ENCODE measurements at places on chromosomes 11 and 22. TPM values are rescaled to one million over a fixed set of nuclear protein-coding genes. Genes with fewer than 3 reads are reported as not detected.
A peak's percentile ranks its signal among the peaks of the same experiment; 100 is the strongest.

The NELL1 gene
- total RNA-seq = not detected

The SSH3 gene
- total RNA-seq = 7.3 TPM

The OLFML1 gene
- total RNA-seq = 0.18 TPM

The CNGA4 gene
- total RNA-seq = under 0.01 TPM

The VWCE gene
- under 0.01 TPM for total RNA-seq

DNA sequence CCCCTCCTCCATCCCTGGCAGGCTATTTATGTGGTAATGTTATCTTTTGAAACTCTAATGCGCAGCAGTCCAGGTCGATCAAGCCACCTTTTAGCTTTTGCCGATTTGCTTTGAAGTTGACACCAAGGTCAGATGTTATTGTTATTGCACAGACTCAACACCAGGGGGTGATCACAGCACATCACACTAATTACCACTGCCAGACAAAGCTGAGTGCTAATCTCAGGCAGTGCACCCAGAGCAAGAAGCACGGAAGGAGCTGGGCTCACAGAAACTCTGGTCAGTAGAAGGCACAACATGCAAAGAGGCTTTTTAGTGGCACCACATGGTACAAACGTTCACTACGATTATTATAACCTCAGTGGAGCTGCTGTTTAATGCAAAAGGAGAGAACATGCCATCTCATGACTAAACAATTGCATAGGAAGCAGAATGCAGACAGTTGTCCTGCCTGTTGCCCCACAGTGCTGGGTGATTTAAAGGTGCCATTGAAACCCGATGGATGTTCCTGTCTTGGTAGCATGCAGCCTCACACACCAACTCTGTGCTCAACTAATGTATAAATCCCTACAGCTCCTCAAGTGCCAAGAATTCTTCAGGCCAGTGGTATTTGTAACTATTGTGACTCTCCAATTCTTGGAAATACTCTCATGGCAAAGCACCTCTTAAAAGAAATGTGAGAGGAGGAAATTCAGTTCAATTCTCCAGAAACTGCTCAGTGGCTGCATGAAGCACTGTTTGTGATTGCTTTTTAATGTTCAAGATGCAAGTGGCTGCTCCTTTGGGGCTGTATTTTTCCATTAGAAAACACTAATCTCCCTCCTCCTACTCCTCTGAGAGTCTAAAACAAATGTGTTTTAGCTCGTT lies 353.9 kb upstream of the DDI1 start:
- peak; percentile 75 for DNase-seq

- DNase-seq = peak; percentile 50
Observed at GRCh38 chr22:41447435-41448188, 1.0 kb upstream of the TOB2 start.

DNA sequence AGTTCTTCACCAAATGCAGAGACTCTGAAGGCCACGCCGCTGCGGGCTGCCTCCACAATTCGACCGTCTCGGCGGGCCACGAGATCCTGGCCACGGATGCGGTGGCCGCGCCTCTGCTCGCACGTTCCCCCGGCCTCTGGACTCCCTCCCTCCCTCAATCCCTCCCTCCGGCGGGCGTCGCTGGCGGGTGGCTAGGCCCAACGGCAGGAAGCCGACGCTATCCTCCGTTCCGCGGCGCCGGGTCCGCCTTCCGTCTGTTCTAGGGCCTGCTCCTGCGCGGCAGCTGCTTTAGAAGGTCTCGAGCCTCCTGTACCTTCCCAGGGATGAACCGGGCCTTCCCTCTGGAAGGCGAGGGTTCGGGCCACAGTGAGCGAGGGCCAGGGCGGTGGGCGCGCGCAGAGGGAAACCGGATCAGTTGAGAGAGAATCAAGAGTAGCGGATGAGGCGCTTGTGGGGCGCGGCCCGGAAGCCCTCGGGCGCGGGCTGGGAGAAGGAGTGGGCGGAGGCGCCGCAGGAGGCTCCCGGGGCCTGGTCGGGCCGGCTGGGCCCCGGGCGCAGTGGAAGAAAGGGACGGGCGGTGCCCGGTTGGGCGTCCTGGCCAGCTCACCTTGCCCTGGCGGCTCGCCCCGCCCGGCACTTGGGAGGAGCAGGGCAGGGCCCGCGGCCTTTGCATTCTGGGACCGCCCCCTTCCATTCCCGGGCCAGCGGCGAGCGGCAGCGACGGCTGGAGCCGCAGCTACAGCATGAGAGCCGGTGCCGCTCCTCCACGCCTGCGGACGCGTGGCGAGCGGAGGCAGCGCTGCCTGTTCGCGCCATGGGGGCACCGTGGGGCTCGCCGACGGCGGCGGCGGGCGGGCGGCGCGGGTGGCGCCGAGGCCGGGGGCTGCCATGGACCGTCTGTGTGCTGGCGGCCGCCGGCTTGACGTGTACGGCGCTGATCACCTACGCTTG lies at the start of gene FUT4:
FUT4 (plus strand) TSS at position 227 of the 951 bp plus-strand sequence; CDS start at position 440, 213 bp downstream.
- DNase-seq = peak; percentile 74

- peak; percentile 50 for DNase-seq
Observed at GRCh38 chr11:61551634-61552033, 29.2 kb downstream of the SYT7 start.

DNA sequence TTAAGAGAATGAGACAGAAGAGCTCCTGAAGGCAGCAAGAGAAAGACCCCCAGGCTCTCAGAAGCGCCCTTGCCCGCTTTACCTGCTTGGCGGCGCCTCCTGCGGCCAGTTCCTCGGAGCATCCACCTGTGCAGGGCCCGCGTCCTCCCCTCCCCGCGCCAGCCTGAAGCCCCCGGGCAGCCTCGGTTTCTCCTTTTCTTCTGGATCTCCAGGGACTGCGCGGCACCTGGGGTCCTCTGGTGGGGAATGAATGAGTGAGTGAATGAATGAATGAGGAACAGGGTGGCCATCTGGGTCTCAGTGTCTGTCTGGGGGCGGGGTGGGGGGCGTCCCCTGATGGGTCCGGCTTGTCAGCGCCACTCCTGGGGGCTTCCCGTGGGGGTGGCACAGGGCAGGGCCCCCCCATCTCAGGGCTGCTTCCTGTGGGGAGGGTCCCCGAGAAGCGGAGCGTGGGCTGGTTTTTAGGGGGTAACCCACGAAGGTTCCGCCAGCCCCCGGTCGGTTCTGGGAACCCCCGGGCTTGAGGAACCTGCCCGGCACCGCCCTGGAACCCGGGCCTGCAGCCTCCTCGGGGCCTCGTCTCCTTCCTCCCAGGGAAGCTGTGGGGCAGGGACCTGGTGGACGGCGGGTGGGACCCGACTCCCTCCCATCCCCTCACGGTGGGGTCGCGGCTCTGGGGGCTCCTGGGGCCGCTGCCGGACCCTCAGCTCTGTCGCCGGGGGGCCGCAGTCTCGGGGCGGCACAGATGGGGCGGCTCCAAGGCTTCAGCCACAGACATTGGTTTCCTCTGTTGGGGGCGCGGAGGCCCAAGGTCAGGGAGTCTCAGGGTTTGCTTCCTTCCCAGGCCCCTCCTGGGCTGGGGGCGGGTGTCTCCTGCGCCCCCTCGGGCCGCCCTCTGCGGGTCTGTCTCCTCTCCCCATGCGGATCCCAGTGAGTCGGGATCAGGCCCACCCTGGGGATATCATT lies 8.3 kb upstream of the KRTAP5-7 start:
- no peak for DNase-seq

DNA sequence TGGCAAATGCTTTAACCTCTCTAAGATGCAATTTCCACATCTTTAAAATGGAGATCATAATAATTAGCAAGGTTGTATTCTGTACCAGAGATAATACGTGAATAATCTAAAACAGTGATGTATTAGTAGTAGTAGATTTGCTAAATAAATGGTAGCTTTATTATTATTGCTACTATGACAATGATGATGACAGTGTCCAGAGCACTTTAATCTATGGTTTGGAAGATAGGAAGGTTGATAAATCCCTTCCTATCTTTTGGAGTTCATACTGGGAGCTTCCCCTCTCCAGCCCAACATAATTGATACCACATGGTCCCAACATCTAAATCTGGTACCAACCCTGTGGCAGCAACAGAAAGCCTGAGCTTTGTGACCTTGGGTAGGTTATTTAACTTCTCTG lies 267.8 kb downstream of the FAT3 start:
- DNase-seq = no peak

DNA sequence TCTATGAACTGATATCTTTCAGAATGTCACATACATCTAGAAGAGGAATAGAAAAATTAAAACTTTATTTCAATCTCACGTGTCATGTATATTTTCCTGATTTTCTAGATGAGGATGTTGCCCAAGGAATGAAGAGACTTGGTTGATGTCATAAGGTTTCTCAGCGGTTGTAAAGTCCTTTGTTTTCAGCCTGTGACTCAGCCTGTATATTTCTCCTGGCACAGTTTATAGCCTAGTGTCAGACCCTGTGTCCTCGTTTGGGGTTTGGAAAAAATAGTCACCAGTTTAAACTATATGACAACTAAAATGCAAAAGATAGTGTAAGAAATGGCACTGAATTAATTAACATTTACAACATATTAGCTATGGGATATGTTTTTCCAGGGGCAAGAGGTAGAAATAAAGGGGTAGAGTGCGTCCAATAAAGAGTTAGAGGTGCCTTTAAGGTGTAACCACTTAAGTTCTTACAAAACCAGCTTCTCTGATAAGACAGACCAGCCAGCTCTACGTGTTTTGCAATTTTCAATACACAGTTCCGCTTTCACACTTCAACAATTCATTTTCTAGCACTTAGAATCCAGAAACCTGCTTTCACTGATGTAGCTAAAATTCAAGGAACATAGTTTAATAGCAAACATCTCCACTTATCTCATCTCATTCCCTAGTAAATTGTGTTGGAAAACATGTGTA lies 1432.6 kb upstream of the TENM4 start:
- DNase-seq = no peak

GRCh38 chr22:19879992-19880785 lies 25.5 kb upstream of the GNB1L start:
- no peak for DNase-seq

GRCh38 chr11:4751201-4751600 lies 18.5 kb downstream of the OR51F1 start:
- no peak for DNase-seq

DNA sequence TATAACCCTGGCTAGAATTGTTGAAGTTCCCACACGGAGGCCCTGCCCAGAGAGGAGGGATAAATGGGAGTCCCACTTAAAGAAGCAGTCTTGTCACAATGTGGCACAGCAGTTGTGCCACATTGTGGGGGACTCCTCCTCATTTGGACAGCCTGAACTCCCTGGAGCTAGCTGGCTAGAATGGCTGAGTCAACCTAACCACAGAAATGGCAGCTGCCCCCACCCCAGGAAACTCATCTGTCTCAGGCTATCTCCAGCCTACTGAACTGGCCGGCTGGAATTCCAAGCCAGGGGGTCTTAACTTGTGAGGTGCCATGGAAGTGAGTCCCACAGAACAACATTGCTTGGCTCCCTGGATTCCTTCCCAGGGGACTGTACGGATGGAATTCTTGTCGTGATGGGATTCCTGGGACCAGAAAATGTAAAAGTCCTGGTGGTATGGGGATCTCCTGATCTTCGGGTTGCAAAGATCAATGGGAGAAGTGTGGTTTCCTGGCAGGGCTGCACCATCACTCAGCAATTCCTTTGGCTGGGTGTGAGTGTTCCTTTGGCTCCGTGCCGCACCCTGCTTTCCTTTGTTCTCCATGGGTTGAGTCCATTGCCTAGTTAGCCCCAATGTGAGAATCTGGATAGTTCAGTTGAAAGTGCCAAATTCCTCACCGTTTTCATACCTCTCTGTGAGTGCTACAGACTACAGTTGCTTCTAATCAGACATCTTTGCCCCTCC lies 791.2 kb upstream of the FAT3 start:
- peak; percentile 30 for DNase-seq

DNA sequence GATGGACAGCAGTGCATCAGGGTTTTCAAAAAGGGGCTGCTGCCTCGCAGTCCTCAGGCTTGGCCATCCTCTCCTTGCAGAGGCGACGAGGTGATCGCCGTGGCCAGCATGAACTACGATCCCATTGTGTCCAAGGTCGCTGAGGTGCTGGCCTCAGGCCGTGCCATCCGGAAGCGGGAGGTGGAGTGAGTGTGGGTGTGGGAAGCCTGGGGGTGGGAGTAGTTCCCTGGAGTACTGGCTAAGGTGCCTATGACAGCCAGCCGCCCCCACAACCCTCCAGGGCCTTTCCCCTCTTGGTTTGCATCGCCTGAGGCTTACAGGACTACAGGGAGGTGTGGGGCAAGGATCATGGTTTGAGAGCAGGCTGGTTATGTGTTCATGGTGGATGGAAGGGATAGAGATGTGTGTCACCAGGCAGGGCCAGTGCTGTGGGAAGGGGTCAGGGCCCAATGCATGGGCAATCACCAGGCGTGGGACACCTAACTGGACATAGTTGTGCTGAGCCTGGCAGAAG lies 2.1 kb upstream of the LZTR1 start:
- no peak for DNase-seq

DNA sequence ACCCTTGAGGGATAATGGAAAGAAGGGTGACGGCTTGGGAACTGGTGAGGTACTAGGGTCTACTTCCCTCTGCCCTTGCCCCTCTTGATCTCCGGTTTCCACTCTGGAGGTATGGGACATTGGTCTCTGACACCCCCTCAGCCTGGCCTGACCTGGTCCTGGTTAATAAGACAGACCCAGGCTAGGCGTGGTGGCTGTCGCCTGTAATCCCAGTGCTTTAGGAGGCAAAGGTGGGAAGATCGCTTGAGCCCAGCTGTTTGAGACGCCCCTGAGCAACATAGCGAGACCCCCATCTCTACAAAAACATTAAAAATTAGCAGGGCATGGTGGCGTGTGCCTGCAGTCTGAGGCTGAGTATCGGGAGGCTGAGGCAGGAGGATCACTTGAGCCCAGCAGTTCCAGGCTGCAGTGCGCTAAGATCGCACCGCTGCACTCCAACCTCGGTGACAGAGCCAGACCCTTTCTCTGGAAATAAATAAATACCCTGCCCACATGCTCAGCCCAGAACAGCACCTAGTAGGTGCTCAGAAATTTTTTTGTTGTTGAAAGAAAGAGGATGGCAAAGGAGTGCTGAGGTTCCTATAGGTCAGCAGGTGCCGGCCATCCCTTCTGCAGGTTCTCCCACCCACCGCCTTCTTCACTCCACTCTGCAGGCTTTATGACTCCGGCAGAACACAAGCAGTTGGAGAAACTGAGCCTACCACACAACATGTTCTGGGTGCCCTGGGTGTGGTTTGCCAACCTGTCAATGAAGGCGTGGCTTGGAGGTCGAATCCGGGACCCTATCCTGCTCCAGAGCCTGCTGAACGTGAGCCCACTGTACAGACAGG lies 6.3 kb downstream of the BEST1 start:
- DNase-seq = no peak

GRCh38 chr11:86108191-86108590 lies 39.3 kb upstream of the PICALM start:
- no peak for DNase-seq

- peak; percentile 65 for DNase-seq
Observed at GRCh38 chr11:12125609-12126149, 15.3 kb downstream of the MICAL2 start.

DNA sequence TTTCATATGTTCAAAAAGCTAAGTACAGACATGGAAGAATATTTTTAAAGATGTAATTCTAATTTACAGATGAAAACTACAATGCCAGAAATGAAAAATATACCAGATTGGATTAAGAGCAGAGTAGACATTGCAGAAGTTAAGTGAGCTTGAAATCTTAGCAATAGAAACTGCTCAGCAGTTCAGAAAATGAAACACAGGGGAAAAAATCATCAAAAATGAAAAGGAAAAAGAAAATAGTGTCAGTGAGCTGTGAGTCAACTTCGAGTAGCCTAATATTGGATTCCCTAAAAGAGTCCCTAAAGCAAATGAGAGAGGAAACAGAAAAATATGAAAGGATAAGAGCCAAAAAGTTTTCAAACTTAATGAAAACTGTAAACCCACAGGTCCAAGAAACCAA lies 25.8 kb upstream of the IL10RA start:
- no peak for DNase-seq

- DNase-seq = no peak
Observed at GRCh38 chr11:92843455-92843854, 126.0 kb upstream of the MTNR1B start.
